Stimulated activated CD8-positive, alpha-beta memory T cell treated with anti-CD3 and anti-CD28 coated beads, Interleukin-2, amount 100 ng/mL, for 1 hour (primary cell): ENCODE measurements at places on chromosomes 2 and 18.

GRCh38 chr2:106176446-106177099 lies 17.5 kb downstream of the UXS1 start:
- DNase-seq, result no peak

DNA sequence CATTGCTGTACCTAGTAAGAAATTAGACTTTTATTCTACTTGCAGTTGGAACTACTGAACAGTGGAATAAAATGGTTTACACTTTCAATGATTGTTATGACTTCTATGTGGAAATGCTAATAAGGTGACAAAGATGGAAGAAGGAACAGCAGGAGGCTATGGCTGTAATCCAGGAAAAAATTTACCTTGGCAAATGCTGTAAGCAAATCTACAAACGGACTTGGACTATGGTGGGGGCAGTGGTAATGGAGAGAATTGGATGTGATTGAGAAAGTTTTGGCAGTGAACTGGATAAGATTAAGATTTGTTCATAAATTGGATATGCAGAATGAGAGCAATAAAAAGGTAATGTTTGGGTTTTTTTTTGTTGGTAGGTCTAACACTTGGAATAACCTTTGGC lies 111.0 kb upstream of the ERBB4 start:
- no peak for DNase-seq

GRCh38 chr18:72544092-72544886 lies at the start of gene CBLN2:
Gene CBLN2 (minus strand): TSS chr18:72544342. CDS start chr18:72542160, 2,182 bp downstream.
- no peak for DNase-seq

DNA sequence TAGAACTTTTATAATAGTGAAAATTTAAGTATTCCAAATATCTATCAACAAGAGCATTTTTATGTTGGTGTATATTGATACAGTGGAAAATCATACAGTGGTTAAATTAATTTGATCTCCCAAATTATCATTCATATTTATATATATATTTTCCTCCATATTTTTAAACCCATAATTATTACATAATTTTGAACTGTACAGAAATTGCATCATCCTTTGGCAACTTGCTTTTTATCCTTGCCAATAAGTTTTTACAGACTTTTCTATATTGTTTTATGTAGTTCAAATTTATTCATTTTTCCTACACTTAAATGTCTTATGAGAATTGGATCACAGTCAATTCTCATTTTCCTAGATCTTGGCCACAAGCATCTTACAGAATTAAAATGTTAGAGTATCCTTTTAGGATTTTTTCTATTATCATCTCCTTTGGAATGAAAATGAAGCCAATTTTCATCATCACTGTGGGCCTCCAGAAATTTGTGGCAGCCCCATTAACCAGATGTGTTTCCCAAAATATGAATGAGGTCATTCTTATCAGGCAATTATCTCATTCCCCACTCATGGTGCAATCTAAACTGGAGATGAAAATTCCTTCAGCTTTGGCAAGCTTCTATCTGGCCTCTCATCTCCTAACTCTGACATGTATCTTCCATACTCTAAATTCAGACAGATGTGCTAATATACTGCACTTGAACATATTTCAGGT lies 94.2 kb upstream of the DLGAP1 start:
- no peak for DNase-seq

- DNase-seq, result no peak
Measured at GRCh38 chr18:27645929-27646328, 460.8 kb upstream of the CHST9 start.

GRCh38 chr2:235611349-235611748 lies 117.5 kb downstream of the AGAP1 start:
- no peak for DNase-seq

GRCh38 chr18:53018791-53019190 lies 678.8 kb downstream of the DCC start:
- DNase-seq, result no peak

DNA sequence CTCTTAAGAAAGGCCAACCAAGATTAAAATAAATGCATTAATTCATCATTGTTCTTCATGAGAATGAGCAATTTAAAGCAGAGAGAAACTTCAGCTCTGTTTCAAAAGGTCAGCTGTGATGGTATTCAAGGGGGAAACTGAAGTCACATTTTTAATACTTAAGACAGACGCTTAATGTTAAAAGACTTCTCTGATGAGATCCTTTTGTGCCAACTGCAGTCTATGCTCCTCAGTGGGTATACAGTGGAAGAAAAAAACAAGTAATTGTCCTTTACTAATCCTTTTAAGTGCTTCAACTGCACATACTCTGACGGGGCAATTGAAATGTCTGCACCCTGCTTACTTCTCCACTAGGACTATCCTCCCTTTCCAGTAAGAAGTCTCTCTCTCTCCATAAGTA lies 309.7 kb downstream of the GULP1 start:
- DNase-seq, result no peak

DNA sequence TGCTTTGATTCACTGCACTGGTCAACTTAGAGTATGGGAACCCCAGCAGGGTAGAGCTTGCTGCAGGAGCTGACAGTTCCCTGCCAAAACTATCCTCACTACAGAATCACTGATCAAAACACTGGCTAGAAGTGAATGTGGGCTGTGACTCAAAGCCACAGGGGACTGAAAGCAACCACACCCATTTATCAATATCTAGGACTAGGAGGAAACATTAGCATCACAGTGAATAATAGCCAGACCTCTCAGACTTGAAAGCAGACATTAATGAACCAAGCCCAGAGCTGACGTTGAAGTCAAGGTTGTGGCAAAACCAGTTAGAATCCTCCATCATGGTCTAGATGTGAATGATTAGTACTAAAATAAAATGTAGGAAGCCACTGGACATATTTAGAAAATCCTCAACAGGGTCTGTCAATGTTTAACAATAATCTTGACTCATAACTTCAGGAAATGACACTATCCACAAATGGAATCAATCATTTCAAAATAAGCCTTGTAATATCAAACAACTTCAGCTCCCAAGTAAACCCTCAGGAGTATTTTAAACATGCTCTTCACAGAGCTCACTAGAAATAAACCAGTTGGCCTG lies 131.4 kb downstream of the CDH20 start:
- no peak for DNase-seq

- DNase-seq, result no peak
Measured at GRCh38 chr2:111685342-111685741, 198.7 kb downstream of the ANAPC1 start.

DNA sequence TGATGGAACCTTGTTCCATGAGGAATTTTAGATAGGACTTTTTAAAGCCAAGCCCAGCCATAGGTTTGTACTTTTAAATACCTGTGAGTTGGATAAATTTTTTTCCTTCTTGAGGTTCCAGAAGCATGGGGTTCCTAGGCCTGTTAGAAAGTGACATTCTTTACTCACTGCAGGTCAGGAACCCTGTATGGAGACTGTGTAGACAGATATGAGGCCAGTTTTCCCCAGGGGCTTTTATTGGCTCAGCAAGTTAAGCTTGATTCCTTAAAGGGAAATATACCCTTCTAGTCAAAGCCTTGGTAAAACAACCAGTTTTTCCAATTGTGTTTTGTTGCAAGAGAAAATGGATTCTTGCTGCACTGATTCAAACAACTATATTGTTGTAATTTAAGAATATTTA lies 38.4 kb upstream of the GMCL1 start:
- no peak for DNase-seq

DNA sequence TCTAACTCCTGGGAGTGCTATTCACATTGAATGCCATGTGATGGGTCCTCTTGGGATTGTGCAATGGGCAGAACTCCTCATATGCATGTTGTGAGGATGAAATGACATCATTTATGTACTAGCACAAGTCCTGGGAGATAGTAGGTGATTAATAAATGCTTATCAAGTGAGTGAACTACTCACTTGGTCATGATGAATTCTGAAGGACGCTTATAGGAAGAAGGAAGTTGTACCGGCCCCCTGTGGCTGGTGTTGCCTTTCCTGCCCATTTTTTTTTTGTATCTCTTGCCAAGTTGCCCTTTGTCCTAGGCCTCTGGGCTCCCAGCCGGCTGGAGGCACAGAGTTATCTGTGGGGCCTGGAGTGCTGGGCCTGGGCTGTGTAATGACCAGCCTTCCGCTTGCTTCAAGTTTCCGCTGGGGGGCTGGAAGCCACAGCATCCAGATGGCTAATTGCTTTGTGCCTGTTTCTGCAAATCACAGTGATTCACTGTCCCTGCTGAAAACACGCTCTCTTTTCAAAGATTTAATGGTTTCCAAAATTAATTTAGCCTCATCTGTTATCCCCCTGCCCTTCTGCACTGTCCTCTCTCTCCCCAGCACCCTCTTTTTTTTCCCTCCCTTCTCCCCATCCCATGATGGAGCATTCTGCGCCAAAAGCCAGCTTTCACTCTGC lies 33.7 kb upstream of the MRPL33 start:
- no peak for DNase-seq

DNA sequence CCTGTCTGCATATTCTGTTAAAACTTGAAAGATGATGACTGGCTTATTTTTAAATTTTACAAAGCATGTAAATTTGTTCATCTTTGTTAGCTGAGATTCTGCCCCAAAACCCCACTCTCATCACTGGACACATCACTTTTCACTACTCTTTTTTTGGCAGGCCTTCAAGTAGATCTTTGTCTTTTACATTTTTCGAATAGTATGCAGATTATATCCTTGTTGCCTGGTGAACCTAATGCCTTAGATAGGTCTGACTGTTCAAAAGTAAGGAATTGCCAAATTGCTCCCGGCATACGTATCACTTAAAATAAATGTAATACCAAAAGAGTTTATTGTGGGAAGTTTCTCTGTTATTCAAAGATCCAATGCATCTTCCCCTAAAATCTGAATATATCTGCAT lies 303.3 kb downstream of the XIRP2 start:
- DNase-seq, result no peak

DNA sequence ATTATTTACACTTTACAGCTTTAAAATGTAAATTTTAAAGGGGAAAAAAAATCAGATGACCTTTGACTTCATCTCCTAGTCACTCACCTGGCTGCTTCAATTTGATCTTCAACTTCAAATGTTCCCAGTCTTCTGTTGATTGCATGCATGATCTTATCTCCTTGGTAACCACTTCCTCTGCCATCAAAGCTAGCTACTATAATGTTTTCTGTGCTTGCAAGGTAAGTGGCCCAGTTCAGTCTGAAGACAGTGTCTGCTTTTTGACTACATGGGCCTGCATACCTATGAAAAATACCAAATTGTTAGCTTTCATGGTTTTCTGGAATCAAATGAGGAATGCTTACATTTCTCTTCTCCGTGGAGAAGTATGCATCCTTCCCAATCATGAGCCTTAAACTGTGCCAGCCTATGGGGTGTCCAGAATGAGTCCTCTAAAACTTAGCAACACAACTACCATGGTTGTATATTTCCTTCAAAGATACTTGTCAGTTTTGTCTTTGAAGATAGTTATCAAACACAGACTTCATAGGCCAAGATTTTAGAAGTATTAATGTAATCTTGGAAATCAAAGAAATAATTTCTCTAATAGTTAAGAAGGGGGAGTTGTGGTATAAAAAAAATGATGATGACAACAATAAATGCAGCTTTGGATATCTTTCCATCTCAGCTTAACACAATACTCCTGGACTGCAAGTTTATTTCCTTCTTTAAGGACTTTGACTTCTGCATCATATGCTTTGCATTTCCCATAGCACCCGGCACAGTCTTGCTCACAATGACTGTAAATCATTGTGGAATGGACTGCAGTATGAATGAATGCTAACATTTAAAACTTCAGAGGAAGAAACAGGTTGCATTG lies 62.1 kb downstream of the DPP4 start:
- DNase-seq, result no peak

- no peak for DNase-seq
Measured at GRCh38 chr2:236718207-236718992, 148.8 kb downstream of the ACKR3 start.

- DNase-seq, result peak; percentile 21
Measured at GRCh38 chr2:127641846-127642507, 4.0 kb upstream of the GPR17 start.

GRCh38 chr2:150282357-150282756 lies 205.1 kb downstream of the RND3 start:
- no peak for DNase-seq

GRCh38 chr2:70340761-70341476 lies 39.1 kb upstream of the FAM136A start:
- peak; percentile 7 for DNase-seq

DNA sequence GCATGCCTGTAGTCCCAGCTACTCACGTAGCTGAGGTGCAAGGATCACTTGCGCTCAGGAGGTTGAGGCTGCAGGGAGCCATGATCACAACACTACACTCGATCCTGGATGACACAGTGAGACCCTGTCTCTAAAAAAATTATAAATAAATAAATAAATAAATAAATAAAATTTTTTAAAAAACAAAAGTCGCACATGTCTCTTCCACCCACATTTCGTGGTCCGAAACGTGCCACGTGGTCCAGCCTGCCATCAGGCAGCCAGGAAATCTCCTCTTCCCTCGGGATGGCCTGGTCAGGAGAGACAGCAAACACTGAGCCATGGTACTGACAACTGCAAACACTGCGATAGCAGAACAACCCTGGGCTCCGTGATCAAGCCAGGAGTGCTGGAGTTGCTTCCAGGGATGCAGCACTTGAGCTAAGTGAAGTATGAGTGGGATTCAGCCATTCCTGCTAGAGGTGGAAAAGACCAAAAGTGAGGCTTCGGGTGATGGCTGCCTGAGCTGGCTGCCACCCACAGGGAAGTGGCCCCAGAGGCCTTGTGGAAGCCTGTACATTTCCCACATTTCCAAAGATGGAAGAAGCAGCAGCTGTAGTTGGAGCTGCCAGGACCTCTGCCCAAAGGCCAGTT lies 193.1 kb downstream of the SMAD2 start:
- DNase-seq, result no peak

DNA sequence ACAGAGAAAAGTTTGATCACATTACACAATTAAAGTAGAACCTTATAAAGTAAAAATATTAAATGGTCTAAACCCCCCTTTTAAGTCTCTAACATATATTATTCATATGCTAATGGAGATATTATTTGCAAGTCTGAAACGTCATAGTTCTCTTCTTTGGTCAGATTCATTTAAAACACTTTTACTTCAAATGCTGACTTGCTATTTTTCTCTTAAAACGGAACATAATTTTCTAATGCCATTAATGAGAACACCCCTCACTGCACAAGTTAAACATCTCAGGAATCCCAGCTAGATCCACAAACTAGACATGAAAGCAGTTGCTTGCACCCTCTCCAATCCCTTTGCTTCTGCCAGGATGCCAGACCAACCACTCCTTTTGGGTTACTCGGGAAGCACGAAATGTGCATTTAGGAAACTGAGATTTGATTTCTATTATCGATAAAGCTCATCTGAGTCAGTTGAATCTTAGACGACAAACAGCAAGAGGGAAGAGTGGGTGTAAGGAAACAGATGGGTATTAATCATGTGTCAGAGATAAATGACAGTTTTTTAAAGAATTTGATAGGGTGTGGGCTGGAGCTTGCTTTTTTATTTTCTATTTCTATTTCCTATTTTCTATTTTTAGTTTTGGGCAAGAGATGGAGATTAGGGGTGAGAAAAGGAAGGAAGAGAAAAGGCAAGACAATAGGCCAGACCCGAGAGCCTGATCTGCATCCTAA lies 1.5 kb downstream of the ADD2 start:
- no peak for DNase-seq

GRCh38 chr2:233795735-233796171 lies 17.6 kb downstream of the MROH2A start:
- no peak for DNase-seq

- DNase-seq, result peak; percentile 12
Measured at GRCh38 chr2:180983468-180984242, 3.2 kb downstream of the UBE2E3 start.
